WTC11 (cell line): ENCODE measurements at places on chromosomes 11 and 22. TPM values are rescaled to one million over a fixed set of nuclear protein-coding genes. Genes with fewer than 3 reads are reported as not detected.

Gene PNPLA2
- total RNA-seq: 66.5 to 83.4 TPM (median 81.9 TPM) in 3 replicates

Gene ARHGAP8
- 50.5 to 61.4 TPM (median 58.0 TPM) in 3 replicates for total RNA-seq

Gene OR52A1
- 3.7 to 5.4 TPM (median 4.4 TPM) in 3 replicates for total RNA-seq

Gene SLC6A5
- 0.05 TPM in 2 of 3 replicates, not detected in the other for total RNA-seq

Gene CASP5
- not detected in 3 replicates for total RNA-seq

Gene TSSK2
- not detected in 3 replicates for total RNA-seq

Gene TRPM5
- 0.07 to 0.09 TPM in 2 of 3 replicates, not detected in the other for total RNA-seq

- H3K27me3 ChIP-seq: no peaks in the 10 kb centered on the region
- no peak for DNase-seq
- no peak overlapping the region for H3K27ac ChIP-seq
- H3K4me1 ChIP-seq: no peaks in the 10 kb centered on the region
- H3K36me3 ChIP-seq: no peaks in the 10 kb centered on the region
Measured at GRCh38 chr11:113023228-113023627, 62.0 kb downstream of the NCAM1 start.

DNA sequence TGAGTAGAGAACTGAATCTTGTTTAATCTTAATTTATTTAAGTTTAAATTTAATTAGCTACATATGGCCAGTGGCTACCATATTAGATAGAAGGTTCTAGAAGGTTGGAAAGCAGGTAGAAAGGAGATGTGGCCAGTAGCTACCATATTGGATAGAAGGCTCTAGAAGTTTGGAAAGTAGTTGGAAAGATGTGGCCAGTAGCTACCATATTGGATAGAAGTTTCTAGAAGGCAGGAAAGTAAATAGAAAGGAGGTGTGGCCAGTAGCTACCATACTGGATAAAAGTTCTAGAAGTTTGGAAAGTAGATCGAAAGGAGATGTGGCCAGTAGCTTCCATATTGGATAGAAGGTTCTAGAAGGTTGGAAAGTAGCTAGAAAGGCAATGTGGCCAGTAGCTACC lies 2.2 kb downstream of the CRYBA4 start:
- peaks cover 22% of the 10 kb centered on the region for H3K27me3 ChIP-seq
- no peaks in the 10 kb centered on the region for H3K36me3 ChIP-seq
- H3K4me1 ChIP-seq: peaks cover 17% of the 10 kb centered on the region
- no peak overlapping the region for H3K27ac ChIP-seq
- no peak overlapping the region for H3K4me3 ChIP-seq

GRCh38 chr11:24560324-24560723 lies 63.5 kb downstream of the LUZP2 start:
- no peak for DNase-seq
- no peaks in the 10 kb centered on the region for H3K36me3 ChIP-seq
- no peak overlapping the region for H3K27ac ChIP-seq

DNA sequence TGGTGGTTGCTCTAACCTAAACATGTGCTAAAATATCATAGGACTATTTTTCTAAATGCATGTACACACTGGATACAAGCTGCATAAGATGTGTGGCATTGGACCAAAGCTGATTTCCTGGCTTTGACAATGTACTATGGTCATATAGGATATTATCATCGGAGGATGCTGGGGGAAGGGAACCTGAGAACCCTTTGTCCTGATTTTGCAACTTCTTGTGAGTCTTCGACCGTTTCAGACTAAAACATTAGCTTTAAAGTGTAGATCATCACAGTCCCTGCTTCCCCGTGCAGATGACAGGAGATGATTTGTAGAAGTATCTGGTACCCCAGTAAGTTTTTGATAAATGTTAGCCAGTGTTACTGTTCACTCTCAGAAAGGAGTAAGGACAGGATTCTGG lies 554.7 kb downstream of the MIAT start:
- peaks cover 3% of the 10 kb centered on the region for H3K27me3 ChIP-seq
- DNase-seq: no peak
- H3K4me3 ChIP-seq: no peak overlapping the region
- H3K36me3 ChIP-seq: no peaks in the 10 kb centered on the region

GRCh38 chr22:25702040-25702439 lies 39.9 kb upstream of the MYO18B start:
- no peaks in the 10 kb centered on the region for H3K4me1 ChIP-seq
- H3K27ac ChIP-seq: no peak overlapping the region
- no peak for DNase-seq
- H3K36me3 ChIP-seq: peaks cover 4% of the 10 kb centered on the region; the same call in 1 of the 2 replicates
- no peak overlapping the region for H3K4me3 ChIP-seq
- H3K27me3 ChIP-seq: no peaks in the 10 kb centered on the region
